ENCODE measurements at places on chromosomes 2 and 18.

DNA sequence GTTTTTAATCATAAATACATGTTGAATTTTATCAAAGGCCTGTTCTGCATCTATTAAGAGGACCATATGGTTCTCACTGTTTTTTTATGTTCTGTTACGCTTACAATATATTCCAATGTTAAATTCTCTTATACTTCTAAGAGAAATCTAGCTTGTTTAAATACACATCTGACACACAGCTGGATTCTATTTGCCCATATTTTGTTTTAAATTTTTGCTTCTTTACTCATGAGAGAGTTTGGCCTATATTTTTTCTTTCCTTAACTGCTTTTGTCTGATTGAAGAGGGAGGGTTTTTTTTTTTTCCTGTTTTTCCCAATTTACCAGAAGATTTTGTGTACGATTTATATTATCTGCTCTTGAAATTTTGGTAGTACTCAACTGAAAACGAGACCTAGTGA, 34.9 kb downstream of the RNF144A start:
- DNase-seq, result no peak

- DNase-seq, result no peak
Measured at GRCh38 chr2:149050188-149050587, 11.7 kb downstream of the LYPD6B start.

DNA sequence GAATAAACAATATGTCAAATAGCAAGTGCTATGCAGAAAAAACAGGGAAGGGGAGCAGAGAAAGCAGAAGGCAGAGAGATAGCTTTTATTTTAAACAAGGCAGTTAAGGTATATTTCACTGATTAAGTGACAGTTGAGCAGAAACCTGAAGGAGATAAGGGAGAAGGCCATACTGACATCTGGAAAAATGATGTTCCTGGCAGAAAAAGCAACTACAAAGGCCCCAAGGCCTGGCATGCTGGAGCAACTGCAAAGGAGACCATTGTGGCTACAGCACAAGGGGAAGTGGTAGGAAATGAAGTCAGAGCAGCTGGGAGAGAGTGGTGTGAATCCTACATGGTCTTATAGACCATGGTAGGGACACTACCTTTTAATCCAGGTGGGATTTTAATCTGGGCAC, 8.9 kb upstream of the PCBP1 start:
- no peak for DNase-seq

DNA sequence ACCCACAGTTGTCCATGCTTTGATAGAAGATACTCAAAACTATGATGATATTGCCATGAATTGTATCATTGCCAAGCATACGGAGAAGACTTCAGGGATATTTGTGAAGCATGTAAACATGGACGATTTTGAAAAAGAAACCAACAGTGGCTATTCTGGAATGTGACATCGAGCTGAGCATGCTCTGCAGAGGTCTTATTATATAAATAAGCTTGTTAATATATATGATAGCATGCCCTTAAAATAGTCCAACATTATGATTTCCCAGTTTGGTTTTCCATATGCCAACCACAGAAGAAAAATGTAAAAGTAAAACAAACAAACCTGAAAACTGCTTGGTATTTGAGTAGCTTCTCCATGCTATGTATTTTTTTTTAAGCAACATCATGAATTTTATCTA, 159.1 kb downstream of the LNPK start:
- DNase-seq, result no peak

GRCh38 chr18:30658306-30658705, 384.2 kb downstream of the DSC3 start:
- DNase-seq, result no peak

DNA sequence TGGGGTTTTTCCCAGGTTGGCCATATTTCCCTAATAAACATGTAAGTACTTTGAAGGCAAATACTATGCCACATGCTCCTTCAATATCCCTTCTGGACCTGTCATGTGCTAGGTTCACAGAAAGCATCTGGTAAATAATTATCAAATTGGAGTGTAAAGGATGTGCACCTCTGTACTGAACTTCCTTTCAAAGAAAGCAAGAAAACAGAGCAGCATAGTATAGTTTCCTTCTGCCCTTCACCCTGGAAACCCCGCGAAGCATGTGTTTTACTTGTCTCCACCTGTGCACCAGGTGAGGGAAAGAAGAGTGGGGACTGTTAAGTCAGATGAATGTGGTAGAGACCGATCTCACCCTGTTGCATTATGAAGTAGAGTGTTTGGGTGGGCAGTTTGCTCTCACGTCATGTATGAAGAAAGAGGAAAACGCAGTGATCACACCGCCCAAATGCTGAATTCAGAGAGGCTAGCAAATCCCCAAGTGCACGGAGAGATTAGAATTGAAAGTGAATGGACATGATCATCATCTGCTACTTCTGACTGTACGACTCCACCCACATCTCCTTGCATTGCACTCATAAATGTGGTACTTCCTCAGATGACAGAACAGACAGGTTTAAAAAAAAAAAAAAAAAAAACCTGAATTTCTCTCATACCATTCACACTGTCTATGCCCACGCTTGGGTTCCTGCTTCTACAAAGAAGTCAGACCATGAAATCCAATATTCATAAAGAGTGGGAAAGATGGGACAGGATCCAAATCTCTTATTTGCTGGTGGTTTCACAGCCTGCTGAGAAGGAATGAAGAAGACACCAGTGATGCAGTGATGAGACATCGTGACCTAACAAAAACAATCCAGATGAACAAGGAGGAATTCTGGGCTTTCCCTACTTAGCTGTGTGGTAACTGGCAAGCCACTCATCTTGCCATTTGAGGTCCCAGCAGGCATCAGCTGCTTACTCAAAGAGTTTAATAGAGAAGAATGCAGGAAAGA, 448.6 kb downstream of the BCL11A start:
- DNase-seq, result no peak

GRCh38 chr2:42233976-42234441, 64.9 kb downstream of the EML4 start:
- DNase-seq, result no peak

DNA sequence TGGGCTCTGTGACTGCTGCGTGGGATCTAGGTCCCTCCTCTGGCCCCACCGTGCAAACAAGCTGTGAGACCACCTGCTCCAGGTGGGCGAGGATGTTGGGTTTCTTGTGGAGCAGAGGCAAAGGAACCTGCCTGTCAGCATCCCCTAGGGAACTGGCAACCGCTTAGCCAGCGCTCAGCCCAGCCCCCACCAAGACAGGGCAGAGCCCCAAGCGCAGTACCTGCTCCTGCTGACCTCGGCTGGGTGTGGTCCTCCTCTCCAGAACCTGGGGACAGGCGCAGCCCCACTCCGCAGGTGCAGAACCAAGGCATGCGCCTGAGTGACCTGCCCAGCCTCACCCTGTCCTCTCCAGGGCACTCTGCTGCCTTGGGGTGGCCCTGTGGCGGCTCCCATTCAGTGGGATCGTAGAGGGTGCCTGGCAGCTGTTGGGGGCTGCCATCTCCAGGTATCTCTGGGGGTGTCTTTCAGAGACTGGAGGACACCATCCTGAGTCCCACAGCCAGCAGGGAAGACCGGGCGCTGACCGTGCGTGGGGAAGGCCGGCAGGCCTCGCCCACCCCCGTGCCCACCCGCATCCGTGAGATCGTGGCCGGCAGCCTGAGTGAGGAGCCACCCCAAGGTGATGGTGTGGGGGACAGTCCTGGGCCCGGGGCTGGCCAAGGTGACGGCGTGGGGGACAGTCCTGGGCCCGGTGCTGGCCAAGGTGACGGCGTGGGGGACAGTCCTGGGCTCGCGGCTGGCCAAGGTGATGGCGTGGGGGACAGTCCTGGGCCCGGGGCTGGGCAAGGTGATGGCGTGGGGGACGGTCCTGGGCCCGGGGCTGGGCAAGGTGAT, 12.3 kb downstream of the CROCC2 start:
- DNase-seq, result no peak

DNA sequence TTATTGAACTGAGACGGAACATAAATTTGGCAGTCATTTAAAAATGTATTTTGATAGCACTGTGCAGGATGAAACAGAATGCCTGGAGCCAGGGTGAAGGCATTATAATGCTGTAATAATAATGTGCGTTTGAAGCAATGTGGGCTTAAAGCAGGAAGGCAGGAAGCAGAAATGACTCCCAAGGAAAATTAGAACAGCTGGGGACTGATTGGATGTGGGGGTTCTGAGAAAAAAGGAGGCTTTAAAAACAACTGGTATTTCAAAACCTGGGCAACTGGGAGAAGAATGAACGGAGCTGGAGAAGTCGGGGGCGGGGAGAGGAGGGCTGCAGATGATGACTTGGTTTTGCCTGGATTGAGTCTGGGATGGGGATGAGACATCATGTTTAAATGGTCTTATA, 12.6 kb downstream of the FAM124B start:
- no peak for DNase-seq

DNA sequence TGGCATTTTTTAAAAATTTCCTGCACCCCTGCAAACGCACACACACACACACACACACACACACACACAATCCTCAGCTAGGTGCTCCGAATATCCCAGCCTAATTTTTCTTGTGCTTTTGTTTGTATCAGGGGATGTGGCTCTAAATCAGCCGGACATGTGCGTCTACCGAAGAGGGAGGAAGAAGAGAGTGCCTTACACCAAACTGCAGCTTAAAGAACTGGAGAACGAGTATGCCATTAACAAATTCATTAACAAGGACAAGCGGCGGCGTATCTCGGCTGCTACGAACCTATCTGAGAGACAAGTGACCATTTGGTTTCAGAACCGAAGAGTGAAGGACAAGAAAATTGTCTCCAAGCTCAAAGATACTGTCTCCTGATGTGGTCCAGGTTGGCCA, 1.8 kb downstream of the HOXD13 start:
- no peak for DNase-seq

- no peak for DNase-seq
Measured at GRCh38 chr18:12442946-12443345, 35.2 kb downstream of the PRELID3A start.

- DNase-seq, result no peak
Measured at GRCh38 chr18:48181857-48182256, 227.3 kb downstream of the ZBTB7C start.

Data from stimulated activated CD4-positive, alpha-beta T cell treated with anti-CD3 and anti-CD28 coated beads, Interleukin-12 subunit alpha, Interleukin-12 subunit beta, amount 100 ng/mL, for 48 hours (primary cell).